ENCODE measurements at places on chromosomes 4 and X. TPM values are rescaled to one million over a fixed set of nuclear protein-coding genes. Genes with fewer than 3 reads are reported as not detected.

The SLC25A53 gene
- total RNA-seq: 9.6 TPM

The BST1 gene
- 10.2 TPM for total RNA-seq

The ADGRL3 gene
- 1.9 TPM for total RNA-seq

The SULT1B1 gene
- under 0.01 TPM for total RNA-seq

The TCEAL4 gene
- total RNA-seq: 20.9 TPM

The ESX1 gene
- total RNA-seq: not detected

The SHROOM4 gene
- total RNA-seq: 2.2 TPM

The MSANTD1 gene
- 0.85 TPM for total RNA-seq

The FHDC1 gene
- total RNA-seq: 0.65 TPM

The TLR6 gene
- 3.1 TPM for total RNA-seq

The WDFY3 gene
- 144 TPM for total RNA-seq

The NOP14 gene
- total RNA-seq: 20.2 TPM

The RTL9 gene
- 0.24 TPM for total RNA-seq

The MAGEA11 gene
- not detected for total RNA-seq

The FAT1 gene
- 334 TPM for total RNA-seq

The DAPP1 gene
- total RNA-seq: not detected

The TMEM35A gene
- 2.6 TPM for total RNA-seq

The PNMA6A gene
- total RNA-seq: 4.4 TPM

The POU3F4 gene
- total RNA-seq: not detected

The ASMT gene
- total RNA-seq: 0.12 TPM

The SSX1 gene
- not detected for total RNA-seq

The GYG2 gene
- 0.61 TPM for total RNA-seq

The CPE gene
- 70.3 TPM for total RNA-seq

The MAGIX gene
- total RNA-seq: 2.2 TPM

The VEGFC gene
- 24.7 TPM for total RNA-seq

The BRS3 gene
- total RNA-seq: not detected

The AFF1 gene
- 32.1 TPM for total RNA-seq

The NEUROG2 gene
- not detected for total RNA-seq

The EPHA5 gene
- total RNA-seq: 3.7 TPM

The DKK2 gene
- total RNA-seq: 29.7 TPM
